Osteoblast (primary cell): ENCODE measurements at places on chromosomes 12 and 14. TPM values are rescaled to one million over a fixed set of nuclear protein-coding genes. Genes with fewer than 3 reads are reported as not detected.

GRCh38 chr14:61488417-61489401, 167.3 kb downstream of the PRKCH start:
- DNase-seq, result peak; percentile 64

GRCh38 chr12:7035463-7035862, 17.2 kb upstream of the LPCAT3 start:
- DNase-seq, result no peak

DNA sequence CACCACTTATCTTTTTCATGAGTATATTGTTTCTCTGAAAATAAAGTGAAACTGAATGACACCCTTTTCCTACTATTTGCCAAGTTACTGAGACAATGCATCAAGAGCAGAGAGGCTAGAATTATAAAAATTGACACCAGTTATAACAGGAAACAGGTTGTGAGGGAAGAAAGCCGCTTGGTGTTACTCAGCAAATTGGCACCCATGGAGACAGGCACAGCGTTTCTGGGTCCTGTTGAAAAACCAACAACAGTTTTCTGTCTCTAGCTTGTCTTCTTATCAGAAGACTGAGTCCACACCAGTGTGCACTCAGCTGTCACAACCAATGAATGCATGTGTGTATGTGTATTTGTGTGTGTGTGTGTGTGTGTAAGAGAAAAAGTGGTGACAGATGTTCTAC, 267.7 kb downstream of the KCNH5 start:
- DNase-seq, result no peak

The BEST3 gene
- total RNA-seq, result under 0.01 TPM in 1 of 2 replicates, not detected in the other

GRCh38 chr12:119938049-119938667, 50.9 kb upstream of the BICDL1 start:
- DNase-seq, result peak; percentile 84
